ENCODE measurements at places on chromosomes 2 and 18.

GRCh38 chr2:172438741-172439508, 11.5 kb downstream of the ITGA6 start:
- DNase-seq = no peak

DNA sequence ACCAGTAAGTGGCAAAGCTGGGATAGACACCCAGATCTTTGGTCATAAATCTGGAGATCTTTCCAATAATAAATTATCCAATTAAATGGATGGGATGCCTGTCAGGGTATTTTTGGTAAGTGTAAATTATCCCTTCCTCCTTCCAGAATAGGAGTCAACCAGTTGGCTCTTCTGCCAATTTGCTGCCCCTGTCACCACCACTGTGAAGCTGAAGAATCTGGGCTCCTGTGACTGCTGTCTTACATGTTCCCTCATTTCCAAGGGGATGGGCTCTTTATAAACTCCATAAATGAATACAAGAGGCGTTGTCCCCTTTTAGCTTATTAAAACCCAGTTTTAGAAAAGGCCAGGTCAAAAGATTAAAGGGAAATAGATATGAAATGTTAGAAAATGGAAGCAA, 17.8 kb upstream of the BMP10 start:
- DNase-seq = no peak

- no peak for DNase-seq
Measured at GRCh38 chr2:128556633-128557032, 238.0 kb upstream of the HS6ST1 start.

GRCh38 chr2:26172189-26172870, 558 bp upstream of the GAREM2 start:
- peak; percentile 55 for DNase-seq

- DNase-seq = no peak
Measured at GRCh38 chr2:202877699-202878098, 6.1 kb upstream of the ICA1L start.
